ENCODE measurements at places on chromosomes 13 and 19.

DNA sequence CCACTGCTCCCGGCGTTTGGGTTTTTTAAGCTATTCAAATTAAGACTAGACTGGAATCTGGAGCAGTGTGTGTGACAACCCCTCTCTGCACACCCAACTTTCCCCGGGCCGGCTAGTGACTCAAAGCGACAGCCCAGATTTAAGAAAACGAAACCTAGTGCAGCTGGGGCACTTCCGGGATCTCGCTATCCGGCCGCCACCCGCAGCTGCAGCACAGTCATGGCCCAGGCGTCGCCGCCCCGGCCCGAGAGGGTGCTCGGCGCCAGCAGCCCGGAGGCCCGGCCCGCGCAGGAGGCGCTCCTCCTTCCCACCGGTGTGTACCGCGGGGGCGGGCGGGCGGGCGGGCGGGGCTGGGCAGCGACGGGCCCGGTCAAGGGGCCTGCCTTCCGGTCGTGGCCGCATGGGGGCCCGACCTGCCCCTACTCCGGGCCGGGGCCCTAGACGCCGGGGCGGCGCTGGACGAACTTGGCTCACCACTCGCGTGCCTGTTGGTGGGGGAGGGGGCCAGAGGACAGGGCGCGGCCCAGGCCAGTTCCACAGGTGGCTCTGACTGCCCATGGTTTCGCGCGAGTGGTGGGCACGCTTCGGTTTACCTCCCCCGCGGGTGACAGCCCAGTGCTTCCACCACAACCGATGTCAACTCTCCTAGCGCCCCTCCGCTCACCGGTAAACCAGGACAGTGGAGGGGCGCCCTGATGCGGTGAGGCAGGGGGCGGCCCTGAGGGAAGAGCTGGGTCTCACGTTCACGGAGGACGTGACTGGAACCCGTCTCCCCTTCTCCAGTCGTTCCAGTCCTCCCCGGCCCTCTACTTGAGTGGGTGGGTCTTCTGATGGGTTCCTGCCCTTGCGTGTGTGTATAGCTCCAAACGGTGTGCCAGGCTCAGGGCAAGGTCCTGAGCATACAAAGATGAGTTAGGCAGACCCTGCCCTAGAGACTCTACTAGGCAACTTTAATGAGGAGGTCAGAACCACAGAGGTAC is at the start of gene PHF11:
PHF11 (plus strand) TSS at position 171 of the 980 bp plus-strand sequence; CDS start at position 220, 49 bp downstream.
- peak; percentile 83 for DNase-seq

DNA sequence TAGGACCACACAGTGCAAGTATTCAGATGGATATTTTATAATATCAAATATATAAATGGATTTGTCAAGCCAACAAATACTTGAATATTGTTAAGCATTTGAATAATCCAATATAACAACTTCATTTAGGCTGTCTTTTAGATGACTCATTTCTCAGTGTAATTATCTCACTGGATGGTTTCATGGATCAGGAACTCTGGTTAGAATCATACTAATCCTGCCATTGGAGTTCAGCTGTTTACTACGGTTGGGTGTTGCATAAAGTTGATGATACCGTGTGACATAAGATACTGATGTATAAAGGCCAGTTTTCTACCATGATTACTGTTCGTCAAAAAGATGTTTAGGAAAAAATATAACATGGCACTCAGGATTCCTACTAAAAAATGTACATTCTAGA is 196.3 kb downstream of the TSHZ3 start:
- no peak for DNase-seq

- DNase-seq = no peak
Measured at GRCh38 chr13:32098272-32098671, 66.7 kb downstream of the FRY start.

- no peak for DNase-seq
Measured at GRCh38 chr19:18488838-18489626, 32.8 kb downstream of the ELL start.

GRCh38 chr13:18993884-18994660 is 187.6 kb downstream of the TUBA3C start:
- no peak for DNase-seq

DNA sequence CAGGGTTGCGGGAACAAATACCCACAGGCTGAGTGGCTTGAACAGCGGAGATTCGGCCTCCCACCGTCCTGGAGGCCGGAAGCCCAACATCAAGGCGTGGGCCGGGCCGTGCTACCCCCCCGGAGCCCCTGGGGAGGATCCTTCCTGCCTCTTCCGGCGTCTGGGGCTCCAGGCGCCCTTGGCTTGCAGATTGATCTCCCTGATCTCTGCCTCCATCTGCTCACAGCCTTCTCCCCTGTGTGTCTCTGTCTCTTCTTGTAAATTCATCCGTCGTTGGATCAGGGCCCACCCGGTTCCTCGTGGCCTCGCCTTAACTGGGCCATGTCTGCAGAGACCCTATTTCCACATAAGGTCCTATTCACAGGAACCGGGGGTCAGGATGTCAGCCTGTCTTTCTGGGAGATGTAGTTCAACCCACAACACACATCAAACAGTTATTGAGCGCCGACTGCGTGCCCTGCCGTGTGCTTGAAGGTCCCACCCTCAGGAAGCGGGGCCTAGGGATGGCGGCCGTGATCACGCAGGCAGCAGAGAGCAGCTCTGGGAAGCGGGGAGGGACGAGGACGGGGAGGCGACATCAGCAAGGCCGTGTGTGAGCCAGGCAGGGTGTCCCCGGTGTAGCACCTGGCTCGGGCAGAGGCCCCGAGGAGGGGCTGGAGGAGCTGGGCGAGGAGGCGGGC is 21.3 kb downstream of the HCN2 start:
- DNase-seq = peak; percentile 62

DNA sequence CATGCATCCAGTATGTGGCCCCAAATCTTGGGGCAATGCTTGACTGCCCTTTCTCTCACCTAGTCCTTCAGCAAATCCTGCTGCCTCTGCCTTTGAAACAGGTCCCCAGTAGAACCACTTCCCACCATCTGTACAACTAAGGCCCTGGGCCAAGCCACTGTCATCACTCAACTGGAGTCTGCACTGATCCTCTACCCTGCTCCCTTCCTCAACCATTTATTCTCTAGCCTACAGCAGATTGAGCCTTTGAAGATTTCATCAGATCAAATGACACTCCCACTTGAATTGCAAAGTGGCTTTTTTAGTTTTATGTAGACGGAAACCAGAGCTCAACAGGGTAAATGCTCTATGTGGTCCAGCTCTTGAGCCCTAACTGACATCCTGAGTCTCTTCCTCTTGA is 43.5 kb downstream of the ATP8A2 start:
- DNase-seq = no peak

GRCh38 chr13:98942997-98943396 is 34.9 kb downstream of the DOCK9 start:
- DNase-seq = no peak

DNA sequence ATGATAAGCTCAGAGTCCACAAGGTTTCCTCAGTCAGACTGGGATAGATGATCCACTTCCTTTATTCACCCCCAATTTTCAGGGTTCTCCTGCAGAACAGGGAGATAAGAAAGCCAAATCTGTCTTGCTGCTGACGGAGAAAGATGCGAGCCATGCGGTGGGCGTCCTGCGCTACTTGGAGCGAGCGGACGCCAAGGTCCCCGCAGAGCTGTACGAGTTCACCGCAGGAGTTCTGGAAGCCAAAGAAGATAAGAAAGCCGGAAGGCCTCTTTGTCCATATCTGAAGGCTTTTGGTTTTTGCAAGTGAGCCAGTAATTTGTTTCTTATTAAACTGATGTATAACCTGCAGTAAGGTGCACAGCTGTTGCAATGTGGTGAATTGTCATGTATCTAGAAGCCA is 66.7 kb downstream of the SLC7A9 start:
- no peak for DNase-seq

- no peak for DNase-seq
Measured at GRCh38 chr19:31085125-31085524, 264.1 kb downstream of the TSHZ3 start.

DNA sequence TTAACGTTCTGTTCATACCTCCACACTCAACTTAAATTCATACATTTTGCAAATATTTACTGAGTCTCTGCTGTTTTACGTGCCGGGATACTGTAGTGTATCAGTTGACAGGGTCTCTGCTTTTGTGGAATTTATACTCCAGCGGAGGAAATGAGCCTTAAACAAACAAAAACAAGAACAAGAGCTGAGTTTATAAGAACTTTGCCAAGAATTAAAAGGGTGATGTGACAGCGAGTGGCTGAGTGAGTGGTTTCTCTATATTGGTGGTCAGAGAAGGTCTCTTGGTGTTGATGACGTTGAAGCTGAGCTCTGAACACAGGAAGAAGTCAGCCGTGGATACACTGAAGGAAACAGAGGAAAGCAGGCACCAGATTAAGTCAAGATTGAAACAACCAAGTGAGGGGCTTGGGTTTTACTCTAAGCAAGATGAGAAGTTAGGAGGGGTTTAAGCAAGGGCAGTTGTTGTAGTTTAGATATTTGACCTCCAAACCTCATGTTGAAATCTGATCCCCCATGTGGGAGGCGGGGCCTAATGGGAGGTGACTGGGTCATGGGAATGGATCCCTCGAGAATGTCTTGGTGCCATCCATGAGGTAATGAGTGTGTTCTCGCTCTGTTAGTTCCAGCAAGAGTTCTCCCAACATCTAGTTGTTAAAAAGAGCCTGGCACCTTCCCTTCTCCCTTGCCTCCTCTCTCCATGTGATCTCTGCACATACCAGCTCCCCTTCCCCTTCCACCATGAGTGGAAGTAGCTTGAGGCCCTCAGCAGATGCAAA is 248.3 kb downstream of the DCLK1 start:
- DNase-seq = no peak

GRCh38 chr13:80462567-80462966 is 121.6 kb upstream of the SPRY2 start:
- DNase-seq = no peak

- no peak for DNase-seq
Measured at GRCh38 chr19:11017275-11018035, 56.6 kb downstream of the SMARCA4 start.

- no peak for DNase-seq
Measured at GRCh38 chr19:43510713-43511112, 6.2 kb upstream of the PHLDB3 start.

DNA sequence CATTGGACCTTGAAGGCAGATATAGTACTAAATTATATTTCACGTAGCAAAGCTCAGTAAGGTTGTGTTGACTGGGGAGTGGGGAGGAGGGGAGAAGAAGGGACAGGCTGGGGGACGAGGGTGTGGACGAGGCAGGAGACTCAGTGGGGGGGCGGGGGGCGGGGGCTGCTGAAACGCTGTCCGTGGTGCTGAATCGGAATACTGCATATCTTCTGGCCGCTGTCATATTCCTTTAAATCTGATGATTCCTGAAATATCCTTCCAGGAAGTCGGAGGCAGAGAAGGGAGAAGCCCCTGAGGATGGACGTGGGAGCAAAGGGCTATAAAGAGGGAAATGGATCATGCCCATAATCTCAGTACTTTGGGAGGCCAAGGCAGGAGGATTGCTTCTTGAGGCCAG is 34.7 kb upstream of the CASP14 start:
- DNase-seq = no peak

GRCh38 chr13:26563713-26564112 is 6.2 kb downstream of the WASF3 start:
- no peak for DNase-seq

- DNase-seq = no peak
Measured at GRCh38 chr13:63408331-63409189, 1992.9 kb upstream of the PCDH20 start.

- DNase-seq = no peak
Measured at GRCh38 chr13:40159736-40160135, 504.3 kb downstream of the COG6 start.

- DNase-seq = no peak
Measured at GRCh38 chr13:75410207-75410606, 71.8 kb downstream of the TBC1D4 start.

DNA sequence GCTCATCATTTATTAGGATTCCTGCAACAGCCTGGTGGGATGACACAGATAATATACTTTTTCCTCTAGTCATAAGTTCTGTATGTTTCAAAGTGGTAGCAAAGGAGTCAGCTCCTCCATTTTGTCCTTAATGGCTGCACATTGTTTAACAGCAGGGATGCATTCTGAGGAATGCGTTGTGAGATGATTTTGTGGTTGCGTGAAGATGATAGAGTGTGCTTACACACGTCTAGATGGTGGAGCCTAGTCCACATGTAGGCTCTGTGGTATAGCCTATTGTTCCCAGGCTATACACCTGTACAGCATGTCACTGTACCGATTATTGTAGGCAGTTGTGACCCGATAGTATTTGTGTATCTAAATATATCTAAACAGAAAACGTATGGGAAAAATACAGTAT is 4.6 kb downstream of the SMARCA4 start:
- no peak for DNase-seq

DNA sequence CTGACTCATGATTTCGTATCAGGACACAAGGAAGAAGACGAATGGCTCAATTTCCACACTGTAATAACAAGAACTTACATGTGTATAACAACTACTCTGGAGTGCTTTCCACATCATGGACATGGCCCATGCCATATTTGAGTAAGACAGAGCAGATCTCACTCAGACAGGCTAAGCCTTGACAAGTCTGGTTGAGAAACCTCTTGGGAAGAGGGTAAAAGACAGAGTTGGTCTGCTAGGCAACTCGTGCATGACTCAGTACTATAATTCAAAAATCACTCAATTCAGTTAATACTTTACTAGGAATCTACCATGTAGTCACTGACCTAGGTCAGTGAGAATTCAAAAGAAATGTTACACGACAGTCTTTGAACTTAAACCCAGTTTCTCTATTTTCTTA is 5.7 kb upstream of the THSD1 start:
- no peak for DNase-seq

DNA sequence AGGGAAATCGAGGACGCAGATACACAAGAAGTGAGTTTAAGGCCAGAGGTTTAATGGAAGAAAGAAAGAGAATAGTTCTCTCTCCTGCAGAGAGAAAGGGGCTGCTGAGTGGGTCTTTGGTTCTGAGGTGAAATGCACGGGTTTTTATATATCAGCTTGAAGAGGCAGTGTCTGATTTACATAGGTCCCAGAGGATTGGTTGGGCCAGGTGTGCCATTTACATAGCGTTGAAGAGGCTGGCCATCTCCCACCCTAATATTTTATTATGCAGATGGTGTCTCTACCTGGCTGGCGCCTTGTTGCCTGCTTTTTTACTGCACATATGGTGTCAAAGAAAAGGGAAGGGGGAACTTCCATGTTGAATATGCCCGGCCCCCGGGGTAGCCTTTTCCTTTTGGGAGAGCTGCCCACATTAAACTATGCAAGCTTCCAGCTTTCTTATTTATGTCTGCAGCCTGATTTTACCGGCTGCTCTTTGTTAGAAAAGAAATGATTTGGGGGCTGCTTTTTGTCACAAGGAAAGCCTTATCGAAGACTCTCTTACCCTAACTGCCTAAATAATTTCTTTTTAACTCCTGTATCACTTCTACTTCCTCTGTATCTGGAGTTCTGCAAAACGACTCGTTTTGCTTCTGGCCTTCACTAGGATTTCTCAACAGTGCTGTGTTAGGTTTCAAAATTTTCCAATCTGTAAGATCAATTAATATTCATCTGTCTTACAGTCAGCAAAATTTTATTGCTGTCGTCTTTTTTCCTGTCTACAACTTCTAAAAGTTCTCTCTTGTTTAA is 268.5 kb downstream of the B3GLCT start:
- no peak for DNase-seq

GRCh38 chr19:10551698-10552301 is 8.1 kb downstream of the ATG4D start:
- peak; percentile 35 for DNase-seq
